ENCODE measurements at places on chromosomes 13 and 19.

DNA sequence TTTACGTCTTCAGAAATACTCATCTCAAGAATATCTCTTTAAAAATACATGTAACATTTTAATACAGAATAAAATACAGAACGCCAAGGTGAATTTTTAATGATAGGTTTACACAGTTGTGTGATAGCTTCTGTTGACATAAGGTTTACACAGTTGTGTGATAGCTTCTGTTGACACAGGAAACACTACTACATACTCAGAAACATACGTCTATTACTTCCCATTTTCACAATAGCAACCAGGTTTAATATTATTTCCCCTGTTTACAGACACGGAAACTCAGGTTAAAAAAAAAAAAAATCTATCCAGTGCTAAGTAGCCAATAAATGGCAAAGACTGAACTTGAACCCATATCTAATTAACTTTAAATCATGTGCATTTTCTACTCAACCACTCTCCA is 571.2 kb downstream of the LIG4 start:
- DNase-seq: no peak

- DNase-seq: no peak
Measured at GRCh38 chr13:90526711-90527110, 820.8 kb upstream of the MIR17HG start.

DNA sequence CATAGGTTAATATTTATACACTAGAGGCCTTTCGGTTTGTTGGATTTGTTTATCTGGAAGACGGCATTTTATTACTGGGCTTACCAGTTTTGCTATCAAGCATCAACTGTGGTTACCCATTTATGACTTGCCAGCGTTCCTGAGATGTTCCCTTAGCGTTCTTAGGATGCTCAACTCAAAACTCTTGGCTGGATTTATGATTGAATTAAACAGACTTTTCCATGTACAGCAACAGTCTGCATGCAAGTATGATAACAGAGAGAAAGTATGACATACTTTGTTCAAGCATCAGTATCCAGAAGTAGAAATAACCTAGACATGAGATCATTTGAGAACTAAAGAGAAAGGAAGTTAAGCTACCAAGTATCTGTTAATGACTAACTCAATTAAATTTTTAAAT is 29.9 kb upstream of the RNF113B start:
- DNase-seq: no peak

DNA sequence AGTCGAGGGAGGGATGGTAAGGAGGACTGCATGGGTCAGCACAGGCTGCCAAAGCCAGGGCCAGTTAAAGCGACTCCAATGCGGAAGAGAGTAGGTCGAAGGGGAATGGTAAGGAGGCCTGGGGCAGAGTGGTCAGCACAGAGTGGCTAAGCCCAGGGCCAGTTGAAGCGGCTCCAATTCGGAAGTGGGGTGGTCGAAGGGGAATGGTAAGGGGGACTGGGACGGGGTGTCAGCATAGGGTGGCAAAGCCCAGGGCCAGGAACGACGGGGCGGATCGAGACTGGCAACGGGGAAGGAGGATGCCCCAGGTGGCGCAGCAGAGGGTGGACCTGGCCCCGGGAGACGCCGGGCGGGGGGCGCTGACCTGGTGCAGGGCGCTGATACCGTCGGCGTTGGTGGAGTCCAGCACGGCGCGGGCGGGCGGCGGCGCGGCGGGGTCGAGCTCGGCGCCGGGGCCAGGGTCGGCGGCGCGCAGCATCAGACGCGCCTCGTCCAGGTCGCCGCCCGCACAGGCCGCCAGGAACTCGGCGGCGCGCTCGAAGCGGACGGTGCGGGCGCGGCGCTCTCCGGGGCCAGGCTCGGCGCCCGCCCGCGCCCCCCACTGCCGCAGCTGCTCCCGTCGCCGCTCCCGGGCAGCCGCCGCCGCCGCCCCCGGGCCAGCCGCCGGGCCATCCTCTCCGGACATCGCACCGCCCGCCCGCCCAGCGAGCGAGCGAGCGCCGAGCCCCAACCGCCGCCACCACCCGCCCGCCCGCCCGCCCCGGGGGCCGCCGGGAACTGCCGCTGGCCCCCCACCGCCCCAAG is at the start of gene PPP1R12C:
PPP1R12C (minus strand) TSS at position 779 of the 804 bp plus-strand sequence; CDS start at position 685, 94 bp downstream.
- no peak for DNase-seq

- DNase-seq: peak; percentile 53
Measured at GRCh38 chr19:1773184-1773583, 19.9 kb downstream of the ONECUT3 start.

DNA sequence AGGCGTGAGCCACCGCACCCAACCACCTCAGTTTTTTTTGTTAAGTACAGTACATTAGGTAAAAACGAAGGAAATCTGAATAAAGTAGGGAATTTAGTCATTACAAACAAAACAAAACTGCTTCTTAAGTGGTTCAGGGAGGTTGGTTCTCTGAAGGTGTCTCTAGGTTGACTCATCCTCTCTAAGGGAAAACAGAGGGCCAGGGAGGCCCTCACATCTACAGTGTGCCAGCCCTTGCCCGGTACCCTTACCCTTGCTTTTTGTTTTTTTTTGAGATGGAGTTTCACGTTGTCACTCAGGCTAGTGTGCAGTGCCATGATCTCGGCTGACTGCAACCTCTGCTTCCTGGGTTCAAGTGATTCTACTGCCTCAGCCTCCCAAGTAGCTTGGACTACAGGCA is 17.2 kb upstream of the JUND start:
- DNase-seq: no peak

GRCh38 chr19:18308051-18308947 is 14.6 kb downstream of the LSM4 start:
- DNase-seq: no peak

DNA sequence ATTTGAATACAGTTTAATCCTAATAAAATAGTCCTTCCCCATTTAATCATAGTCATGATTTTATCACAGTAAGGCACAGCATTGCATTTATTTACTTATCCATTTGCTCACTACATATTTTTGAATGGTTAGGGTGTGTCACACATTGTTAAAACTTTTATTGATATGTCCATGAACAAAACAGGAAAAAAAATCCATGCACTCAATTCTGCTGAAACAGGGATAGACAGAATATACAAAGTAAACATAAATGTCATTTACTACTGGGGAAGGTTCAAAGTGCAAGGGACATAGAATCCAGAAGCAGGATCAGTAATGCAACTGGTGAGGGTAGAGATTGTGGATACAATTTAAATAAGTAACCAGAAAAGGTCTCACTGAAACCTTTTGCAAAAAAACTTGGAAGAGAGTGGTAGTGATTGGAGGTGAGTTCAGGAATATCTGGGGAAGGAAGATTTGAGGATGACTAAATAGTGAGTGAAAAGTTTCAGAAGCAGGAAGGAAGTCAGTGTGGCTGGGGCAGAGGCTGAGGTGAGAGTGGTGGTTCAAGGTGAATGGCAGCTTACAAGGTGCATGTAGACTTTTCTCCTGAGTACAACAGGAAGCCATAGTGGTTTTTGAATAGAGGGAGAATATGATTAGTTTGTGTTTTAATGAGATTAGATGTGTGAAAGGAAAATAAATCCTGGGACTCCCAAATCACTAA is 387.2 kb upstream of the ATXN8OS start:
- DNase-seq: no peak

DNA sequence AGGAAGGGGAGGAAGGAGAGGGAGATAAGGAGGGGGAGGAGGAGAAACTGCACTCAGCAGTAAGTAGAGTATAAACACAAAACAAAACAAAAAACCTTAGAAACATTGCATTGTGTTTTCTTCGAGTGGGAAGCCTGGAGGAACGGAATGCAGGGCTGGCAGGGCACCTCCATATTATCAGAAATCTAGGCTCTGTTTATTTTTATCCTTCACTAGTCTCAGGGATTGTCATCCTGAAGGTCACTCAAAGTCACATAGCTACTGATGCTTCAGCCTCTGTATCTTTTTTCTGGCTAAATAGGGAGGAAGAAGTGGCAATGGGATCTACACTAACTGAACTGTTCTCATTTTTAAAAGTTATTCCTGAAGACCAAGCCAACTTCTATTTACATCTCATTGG is 467.8 kb downstream of the KCTD12 start:
- DNase-seq: no peak

DNA sequence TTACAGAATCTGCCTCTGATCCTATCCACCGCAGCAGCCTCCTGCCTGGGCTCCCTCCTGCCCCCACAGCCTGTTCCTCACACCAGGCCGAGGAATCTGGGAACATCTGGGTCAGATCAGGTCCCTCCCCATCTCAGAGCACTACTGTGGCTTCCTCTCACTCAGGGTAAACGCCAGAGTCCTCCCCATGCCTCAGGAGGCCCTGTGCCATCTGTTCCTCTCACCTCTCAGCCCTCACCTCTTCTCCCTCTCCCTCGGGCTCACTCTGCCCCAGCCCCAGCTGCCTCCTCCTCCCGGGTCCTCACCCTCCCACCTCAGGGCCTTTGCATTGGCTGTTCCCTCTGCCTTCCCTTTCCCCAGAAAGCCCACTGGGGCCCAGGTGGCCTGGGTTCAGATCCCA is 18.2 kb downstream of the FCGBP start:
- no peak for DNase-seq

DNA sequence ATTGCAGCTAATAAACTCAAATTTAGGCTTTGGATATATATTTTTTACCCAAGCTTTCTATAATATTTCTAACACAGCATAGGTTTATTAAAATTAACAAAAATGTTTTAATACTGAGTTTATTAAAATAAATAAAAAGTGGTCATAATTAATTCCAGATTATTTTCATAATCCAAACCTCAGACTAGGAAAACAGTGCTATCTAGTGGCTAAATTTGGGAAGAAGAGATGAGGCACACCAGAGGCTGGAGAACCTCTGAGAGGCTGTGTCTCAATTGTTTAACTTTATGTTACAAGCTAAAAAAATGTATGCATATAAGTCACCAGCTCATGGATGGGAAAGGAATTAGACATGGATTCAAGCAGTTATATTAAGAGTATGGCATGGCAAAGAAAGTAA is 392.5 kb downstream of the DIAPH3 start:
- no peak for DNase-seq

DNA sequence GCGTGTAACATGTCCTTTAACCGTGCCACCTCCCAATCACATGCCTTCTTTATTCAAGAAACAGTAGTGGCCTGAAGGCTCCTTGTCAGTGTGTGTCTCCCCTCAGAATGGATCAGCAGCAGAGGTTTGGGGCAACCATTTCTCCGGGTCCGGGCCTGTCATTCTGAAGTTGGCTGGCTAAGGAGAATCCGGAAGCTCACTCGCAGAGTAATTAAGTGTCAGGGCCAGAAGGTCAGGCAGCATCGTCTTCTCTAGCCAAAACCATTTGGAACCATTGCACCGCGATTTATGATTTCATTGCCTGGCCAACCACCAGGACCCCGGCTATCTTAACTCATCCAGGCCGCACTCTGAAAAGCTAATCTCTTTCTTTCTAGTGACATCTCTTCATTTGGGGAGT is 550.8 kb downstream of the EFNB2 start:
- DNase-seq: no peak

DNA sequence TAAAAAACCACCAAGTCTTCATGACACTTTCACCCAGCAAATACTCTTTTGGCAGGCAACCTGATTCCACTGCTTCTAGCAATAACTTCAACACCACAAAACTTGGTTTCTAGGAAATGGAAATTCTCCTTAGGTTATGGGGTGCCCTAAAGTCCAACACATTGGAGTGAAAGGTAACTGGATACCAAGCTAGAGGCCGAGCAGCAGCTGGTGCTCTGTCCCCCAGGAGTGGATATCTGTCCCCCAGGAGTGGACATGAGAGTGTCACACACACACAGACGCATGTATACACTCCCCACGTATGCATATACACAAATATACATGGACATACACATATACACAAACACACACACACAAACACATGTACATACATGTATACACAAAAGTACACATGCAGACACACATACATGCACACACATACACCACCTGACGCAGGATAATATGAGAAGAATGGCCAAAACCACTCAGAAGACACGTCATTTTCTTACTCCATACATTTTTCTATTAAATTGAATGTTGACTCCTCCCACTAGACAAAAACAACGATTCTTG is 50.8 kb downstream of the RFX2 start:
- DNase-seq: no peak

- DNase-seq: no peak
Measured at GRCh38 chr13:46530084-46530935, 22.7 kb upstream of the LRCH1 start.

- peak; percentile 57 for DNase-seq
Measured at GRCh38 chr19:4694211-4694987, 24.3 kb upstream of the MYDGF start.

DNA sequence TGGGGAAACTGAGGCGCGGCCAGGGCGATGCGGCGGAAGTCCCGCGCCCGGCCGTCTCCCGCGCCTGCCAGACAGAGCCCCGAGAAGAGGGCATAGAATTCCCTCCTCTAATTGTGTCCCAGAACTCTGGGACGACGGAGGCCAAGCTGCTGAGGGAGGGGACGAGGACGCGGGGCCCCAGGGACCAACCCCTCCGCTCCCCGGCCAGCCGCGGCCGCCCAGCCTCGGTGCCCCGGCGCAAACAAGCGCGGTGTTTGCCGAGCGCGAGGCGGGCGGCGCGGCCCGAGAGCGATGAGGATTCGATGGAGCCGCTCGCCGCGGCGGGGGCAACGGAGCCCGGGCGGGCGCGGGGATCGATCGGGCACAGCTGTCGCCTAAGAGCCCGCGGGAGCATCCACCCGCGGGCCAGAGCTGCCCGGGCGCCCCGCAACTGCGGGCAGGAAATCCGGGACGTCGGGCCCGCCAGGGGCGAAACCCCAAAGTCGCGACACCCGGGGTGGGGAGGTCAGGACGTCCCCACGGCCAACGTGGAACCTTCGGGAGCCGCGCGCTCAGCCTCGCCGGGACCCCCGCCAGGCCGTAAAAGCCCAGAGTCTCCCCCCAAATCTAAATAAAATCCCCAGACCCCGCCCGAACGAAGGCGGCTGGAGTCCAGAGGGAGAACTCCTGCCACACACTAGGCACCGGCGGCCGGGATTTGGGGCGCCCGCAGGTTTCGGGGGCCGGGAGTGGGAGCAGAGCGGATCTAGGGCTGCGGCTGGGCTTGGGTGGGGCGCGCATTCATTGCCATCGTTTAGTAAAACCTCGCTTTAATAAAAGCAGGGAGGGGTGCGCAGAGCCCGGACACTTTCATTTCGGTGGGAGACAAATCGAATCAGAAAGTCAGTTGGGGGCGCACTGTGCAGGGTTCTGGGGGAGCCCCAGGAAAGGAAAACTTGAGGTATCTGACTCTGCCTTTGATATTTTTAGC is 3.6 kb upstream of the ONECUT3 start:
- no peak for DNase-seq

- DNase-seq: no peak
Measured at GRCh38 chr13:41178040-41178439, 16.3 kb downstream of the KBTBD7 start.

DNA sequence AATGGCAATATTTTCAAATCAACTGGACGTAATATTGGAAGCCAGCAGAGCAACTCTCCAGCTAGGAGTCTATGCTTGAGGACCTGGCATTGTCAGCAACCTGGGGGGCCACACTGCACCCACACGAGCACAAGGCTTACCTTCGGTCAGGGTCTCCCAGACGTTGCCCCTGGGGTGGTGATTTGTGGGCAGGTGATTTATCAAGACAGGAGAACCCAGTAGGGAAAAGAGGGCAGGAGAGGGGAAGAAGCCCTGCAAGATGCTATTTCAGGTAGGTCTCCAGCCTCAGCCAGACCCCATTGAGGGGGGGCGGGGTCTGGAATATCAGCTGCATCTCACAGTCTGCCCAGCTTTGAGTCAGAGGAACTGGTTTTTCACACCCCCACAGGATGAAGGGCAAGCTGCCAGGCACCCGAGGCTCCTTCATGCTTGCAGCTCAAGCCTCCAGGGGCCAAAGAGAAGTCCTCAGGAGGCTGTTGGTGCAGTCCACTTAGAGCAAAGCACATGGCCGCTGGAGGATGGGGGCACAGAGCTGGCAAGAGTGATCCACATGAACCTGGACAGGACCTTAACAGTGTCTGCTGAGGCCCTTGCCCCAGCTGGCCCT is 80.9 kb upstream of the UQCRFS1 start:
- DNase-seq: no peak
